ENCODE measurements at places on chromosomes 2 and 18.

DNA sequence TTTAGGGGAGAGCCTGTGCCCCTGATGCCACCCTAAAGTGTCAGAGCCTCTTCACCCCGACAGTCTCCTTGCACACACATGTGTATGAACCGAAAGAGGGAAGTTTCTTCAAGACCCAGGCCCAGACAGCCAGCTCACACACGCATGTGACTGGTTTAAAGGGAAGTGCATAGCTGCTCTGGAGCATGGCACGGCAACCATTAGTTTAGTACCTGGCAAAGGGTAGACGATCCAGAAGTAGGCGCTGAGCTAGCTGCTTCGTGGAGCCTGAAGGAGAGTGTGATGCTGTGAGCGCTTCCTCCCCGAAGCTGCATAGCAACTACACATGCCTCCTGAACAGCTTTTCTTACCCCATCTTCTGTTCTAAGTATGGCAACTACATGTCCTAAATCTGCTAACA, 91.7 kb downstream of the ZCCHC2 start:
- DNase-seq: no peak

DNA sequence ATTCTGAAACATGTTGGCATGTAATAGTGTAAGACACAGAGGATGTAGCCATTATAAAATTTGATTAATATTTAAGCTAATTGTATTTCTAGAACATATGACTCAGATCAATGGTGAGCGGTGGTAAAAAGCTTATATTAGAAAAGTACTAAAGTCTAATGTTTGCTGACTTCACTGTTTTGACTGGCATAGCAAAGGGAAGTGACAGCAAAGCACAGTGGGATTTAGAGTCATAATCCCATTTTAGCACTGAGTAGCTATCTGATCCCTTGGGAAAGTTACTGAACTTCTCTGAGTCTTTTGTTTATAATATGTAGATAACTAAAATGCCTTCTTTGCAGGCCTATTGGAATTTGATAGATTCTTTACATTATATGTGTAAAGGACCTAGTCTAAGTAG, 60.4 kb downstream of the KIAA1328 start:
- no peak for DNase-seq

DNA sequence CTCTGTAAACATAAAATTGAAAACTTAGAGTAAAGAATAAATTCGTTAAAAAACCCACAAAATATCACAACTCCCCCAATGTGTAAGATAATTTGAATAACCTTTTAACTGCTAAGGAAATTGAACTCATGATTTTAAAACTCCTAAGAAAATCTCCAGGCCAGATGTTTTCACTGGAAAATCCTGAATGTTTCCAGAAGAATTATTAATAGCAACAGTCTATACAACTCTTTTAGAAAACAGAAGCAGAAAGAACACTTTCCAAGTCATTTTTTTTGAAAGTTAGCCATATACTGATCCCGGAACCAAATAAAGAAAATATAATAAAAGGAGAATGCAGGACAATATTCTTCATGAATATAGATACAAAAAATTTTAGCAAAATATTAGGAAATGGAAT, 165.6 kb downstream of the ACOXL start:
- no peak for DNase-seq

DNA sequence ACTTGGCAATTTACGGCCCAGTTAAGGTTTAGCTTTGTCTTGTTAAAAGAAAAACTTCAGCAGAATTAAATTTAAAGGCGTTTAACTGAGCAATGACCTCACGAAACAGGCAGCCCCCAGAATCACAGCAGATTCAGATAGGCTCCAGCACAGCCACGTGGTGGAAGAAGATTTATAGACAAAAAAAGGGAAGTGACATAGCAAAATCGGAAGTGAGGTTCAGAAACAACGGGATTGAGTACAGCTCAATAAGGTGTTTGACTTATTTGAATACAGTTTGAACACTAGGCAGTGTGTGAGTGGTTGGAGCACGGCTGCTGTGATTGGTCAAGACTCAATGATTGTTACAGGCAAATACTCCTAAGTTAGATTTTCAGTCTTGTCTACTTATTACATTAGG, 79.8 kb downstream of the MOGAT1 start:
- DNase-seq: no peak

GRCh38 chr2:225895126-225895525, 495.6 kb downstream of the NYAP2 start:
- no peak for DNase-seq

DNA sequence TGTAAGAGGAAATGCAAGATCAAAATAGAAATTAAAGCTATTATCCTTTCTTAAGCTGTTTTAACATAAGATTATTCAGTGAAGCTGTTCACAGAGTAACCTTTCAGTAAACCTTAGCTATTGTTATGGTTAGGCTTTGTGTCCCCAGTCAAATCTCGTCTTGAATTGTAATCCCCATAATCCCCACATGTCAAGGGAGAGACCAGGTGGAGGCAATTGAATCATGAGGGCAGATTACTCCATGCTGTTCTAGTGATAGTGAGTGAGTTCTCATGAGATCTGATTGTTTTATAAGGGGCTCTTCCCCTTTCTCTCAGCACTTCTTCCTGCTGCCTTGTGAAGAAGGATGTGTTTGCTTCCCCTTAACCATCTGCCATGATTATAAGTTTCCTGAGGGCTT, 424.4 kb downstream of the DSEL start:
- DNase-seq: no peak

All from CD4-positive, alpha-beta T cell treated with Interleukin-12 subunit alpha and Interleukin-12 subunit beta, for 1 hour (primary cell).